ENCODE measurements at places on chromosomes 12 and 14. TPM values are rescaled to one million over a fixed set of nuclear protein-coding genes. Genes with fewer than 3 reads are reported as not detected.

The AKAP5 gene
- 3.4 TPM for polyA plus RNA-seq

The SIX6 gene
- not detected for polyA plus RNA-seq

The RPGRIP1 gene
- polyA plus RNA-seq: 0.49 TPM

The TMEM229B gene
- polyA plus RNA-seq: 11.9 TPM

The NXPH4 gene
- 0.91 TPM for polyA plus RNA-seq

The TAPBPL gene
- polyA plus RNA-seq: 38.5 TPM

The GDF3 gene
- polyA plus RNA-seq: 0.27 TPM

The VWF gene
- 13.8 TPM for polyA plus RNA-seq

The GPR68 gene
- 2.9 TPM for polyA plus RNA-seq

The CFAP54 gene
- 0.46 TPM for polyA plus RNA-seq

The POLE2 gene
- 11.3 TPM for polyA plus RNA-seq

The MYH7 gene
- polyA plus RNA-seq: 0.91 TPM

The TMEM63C gene
- polyA plus RNA-seq: 7.7 TPM

The HPD gene
- 0.27 TPM for polyA plus RNA-seq

The RHOJ gene
- polyA plus RNA-seq: 20.7 TPM

The AMDHD1 gene
- polyA plus RNA-seq: 2.7 TPM

The SFSWAP gene
- 37.2 TPM for polyA plus RNA-seq

The SLC38A4 gene
- 1.3 TPM for polyA plus RNA-seq

The P2RX2 gene
- polyA plus RNA-seq: 24.1 TPM

The MYH6 gene
- 0.03 TPM for polyA plus RNA-seq

The PLA2G1B gene
- polyA plus RNA-seq: 0.79 TPM

The MARS1 gene
- polyA plus RNA-seq: 81.9 TPM

The L3HYPDH gene
- polyA plus RNA-seq: 45.4 TPM

The ZDHHC22 gene
- 1.6 TPM for polyA plus RNA-seq
